ENCODE measurements at places on chromosomes 16 and 17.

- no peak for DNase-seq
These were observed 6.1 kb downstream of the SLC35G3 start for GRCh38 chr17:35188111-35188510.

GRCh38 chr16:77462894-77463293 is 28.1 kb upstream of the ADAMTS18 start:
- no peak for DNase-seq

DNA sequence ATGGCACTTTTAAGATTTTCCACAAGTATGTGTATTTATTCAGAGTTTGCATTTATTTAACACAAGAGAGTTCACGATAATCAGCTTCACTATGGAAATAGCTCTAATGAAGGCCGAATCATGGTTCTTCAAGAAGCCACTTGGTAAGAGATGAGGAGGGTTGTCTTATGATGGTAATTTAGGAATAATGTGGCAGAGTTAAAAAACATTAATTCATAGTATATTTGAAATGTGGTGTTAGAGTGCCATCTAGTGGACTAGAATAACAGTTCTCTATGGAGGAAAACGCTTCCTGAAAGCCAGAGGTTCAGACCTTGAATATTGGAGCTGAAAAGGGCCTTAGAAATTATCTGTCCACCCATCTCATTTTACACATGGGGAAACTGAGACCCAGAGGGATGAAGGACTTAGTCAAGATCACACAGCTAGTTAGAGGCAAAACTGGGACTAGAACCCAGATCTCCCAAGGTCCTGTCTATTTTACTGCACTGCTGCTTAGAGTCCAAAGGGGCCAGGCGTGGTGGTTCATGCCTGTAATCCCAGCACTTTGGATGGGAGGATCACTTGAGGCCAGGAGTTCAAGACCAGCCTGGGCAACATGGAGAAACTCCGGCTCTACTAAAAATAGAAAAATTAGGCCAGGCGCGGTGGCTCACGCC is 33.8 kb upstream of the KPNB1 start:
- DNase-seq = no peak

DNA sequence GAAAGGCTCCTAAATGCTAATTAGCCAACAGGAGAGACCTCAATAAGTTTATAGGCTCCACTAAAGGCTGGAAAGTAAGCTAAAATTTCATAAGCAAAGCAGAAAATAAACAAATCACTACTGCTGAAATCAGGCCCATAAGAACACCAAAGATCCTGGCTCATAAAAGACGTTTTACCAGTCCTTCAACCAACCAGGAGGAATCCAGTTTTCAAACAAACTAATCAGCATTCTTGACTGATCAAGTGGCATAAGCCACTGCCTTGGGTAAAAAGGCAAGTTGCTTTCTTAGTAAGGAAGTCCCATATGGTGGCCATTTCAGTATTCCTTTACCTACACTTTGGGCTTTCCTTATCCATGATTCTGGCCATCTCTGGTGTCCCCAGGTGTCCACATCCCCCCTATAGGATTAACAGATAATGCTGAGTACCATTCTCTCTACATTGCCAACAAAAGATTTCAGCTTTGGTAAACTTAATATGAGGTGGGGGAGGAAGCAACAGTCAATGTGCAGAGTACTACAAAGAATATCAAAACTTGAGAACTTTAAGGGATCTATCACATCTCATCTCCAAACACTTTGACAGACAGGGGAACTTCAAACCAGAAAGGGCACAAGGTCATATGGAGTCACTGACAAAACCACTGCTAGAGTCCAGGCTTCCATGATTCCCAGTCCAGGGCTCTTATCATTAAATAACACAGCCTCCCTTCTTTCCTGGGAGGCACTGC is 1.3 kb downstream of the TOM1L2 start:
- no peak for DNase-seq

Measured in esophagus squamous epithelium (tissue), 5 donors.